GM23338 (cell line): ENCODE measurements at places on chromosomes 7 and 10. TPM values are rescaled to one million over a fixed set of nuclear protein-coding genes. Genes with fewer than 3 reads are reported as not detected.
A peak's percentile ranks its signal among the peaks of the same experiment; 100 is the strongest.

DNA sequence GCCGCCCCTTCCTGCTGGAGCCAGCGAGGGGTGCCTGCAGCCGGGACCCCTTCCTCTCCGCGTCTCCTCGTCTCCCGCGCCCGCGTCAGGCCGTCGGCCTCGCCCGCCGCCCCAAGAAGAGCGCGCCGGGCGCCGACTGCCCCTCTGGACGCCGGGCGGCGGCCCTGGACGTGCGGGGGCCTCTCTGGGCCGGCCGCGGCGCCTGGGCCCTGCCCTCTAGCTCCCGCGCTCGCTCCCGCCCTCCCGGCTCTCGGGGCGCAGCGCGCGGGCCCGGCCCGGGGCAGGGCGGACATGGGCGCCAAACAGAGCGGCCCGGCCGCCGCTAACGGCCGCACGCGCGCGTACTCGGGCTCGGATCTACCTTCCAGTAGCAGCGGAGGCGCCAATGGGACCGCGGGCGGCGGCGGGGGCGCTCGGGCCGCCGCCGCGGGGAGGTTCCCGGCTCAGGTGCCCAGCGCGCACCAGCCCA is 704 bp downstream of the ZNRF2 start:
- peak overlapping the region; percentile 65; the same call in 1 of the 2 replicates for H3K27ac ChIP-seq
- peaks cover 34% of the 10 kb centered on the region for H3K4me1 ChIP-seq
- H3K4me3 ChIP-seq, result peak overlapping the region; percentile 75
- no peaks in the 10 kb centered on the region for H3K36me3 ChIP-seq
- no peaks in the 10 kb centered on the region for H3K27me3 ChIP-seq

DNA sequence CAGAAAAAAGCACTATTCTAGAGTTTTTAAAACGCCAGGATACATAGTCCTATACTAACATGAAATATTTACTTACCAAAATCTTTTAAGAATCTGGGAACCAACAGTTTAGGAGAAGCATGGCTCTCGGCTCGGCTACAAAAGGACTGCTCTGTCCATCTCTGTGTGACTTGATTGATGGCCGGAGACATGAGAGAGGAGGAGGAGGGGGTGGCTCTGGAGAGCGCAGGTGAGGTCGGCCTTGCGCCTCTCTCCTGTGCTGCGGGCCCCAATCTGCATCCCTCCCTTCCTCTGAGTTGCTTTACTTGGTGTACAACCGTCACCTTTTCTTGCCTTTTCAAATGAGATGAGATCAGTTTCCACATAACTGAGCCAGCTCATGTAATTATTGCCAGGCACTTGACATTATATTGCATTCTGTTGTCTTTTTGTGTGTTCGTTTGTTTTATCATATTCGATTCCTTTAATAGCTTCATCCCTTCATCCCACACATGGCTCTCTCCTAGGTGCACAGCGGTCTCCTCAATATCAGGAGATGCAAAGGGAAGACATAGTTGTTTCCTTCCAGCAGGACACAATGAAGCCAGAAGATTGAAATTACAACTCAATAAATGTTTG is 87.8 kb upstream of the KLF6 start:
- H3K4me3 ChIP-seq, result no peak overlapping the region
- peaks cover 17% of the 10 kb centered on the region for H3K4me1 ChIP-seq
- no peaks in the 10 kb centered on the region for H3K27me3 ChIP-seq

DNA sequence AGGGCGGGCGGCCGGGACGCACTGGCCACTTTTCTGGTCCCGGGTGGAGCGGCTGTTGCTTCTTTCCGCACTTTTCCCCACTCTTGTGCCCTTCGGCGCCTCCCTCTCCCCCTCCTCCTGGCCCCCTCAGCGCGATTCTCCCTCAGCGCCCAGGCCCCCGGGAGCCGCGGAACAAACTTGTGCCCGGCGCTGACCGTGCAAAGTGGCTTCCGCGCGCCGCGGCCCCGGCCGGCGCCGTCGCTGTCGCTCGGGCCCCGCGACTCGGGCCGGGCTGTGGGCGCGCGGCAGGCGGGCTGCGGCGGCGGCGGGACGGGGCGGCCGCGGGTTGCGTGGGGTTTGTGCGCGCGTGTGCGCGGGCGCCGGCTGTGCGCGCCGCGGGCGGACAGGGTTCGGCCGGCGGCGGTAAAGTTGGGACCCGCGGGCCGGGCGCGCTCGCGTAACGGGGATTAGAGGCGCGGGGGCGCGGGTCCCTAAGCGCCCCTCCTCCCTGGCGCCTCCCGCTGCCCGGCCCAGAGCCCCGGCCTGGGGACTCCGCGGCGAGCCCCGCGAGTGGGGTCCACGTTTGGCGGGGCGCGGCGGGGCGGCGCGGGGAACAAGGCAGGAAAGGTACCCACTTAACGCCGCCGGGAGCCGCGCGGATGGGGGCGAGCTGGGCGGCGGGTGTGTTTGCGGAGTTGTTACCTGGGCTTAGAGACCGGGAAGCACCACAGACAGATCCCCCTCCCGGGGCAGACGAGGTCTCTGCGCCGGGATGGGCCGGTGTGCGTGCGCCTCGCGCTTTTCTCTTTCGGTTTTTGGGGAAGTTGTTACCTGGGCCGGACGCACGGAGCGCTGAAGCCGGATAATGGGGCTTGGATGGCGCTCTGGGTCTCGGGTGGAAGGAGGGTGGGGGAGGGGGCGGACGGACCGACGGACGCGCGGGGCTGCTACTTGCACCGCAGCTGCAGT is 860 bp downstream of the ZEB1 start:
- no peaks in the 10 kb centered on the region for H3K36me3 ChIP-seq
- no peak overlapping the region for H3K27ac ChIP-seq
- H3K27me3 ChIP-seq, result peaks cover 79% of the 10 kb centered on the region
- H3K4me1 ChIP-seq, result peaks cover 12% of the 10 kb centered on the region

DNA sequence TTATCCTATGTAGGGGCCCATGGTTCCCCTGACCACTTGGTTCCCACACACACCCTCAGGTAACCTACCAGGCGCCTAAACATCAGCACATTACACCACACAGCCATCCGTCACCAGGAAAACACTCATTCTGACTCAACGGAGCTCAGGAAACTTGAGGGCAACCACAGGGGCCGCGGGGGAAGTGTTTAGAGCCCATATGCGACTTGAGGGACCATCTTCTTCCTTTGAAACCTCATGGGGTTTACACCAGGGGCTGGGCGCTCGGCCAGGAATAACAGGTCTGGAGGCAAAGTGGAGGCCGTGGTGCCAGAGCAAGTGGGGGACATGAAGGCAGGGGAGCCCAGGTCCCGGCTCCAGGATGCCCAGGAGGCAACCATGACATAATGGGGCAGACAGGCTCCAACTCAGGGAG is 1.5 kb downstream of the STX1A start:
- no peak for DNase-seq
- no peak overlapping the region for H3K4me3 ChIP-seq
- no peaks in the 10 kb centered on the region; the same call in 1 of the 2 replicates for H3K4me1 ChIP-seq
- H3K27me3 ChIP-seq, result peaks cover 24% of the 10 kb centered on the region

DNA sequence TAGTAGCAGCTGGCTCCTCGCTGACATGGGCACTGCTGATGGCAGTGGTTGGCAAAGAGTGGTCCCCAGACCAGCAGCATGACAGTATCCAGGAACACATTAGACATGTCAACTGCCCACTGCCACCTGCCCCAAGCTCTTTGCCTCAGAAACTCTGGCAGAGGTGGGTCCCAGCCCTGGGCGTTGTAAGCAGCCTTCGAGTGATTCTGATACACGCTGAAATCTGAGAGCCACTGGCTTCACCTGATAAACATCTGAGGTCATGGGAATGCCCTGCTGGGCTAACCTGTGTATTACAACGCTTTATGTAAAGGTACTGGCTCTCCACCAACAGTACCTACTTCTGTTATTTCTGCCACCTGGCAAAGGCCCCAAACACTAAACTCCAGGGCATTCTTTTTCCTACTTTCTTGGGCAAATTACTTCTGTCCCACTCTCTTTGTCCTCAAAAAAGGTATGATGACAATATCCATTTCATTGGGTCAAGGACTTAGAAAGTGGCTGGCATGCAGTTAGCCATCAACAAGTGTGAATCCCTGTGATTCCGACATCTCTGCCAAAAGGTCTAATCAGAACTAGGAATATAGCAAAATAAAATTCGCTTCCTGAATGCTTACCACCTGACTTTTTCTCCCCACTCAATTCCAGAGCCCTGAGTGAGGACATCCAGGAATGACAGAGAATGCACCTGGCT is 9.2 kb downstream of the SGMS1 start:
- H3K36me3 ChIP-seq, result no peaks in the 10 kb centered on the region
- peak overlapping the region; percentile 33; the same call in 1 of the 2 replicates for H3K27ac ChIP-seq
- peaks cover 73% of the 10 kb centered on the region for H3K4me1 ChIP-seq
- H3K27me3 ChIP-seq, result no peaks in the 10 kb centered on the region
- DNase-seq, result peak; percentile 94

DNA sequence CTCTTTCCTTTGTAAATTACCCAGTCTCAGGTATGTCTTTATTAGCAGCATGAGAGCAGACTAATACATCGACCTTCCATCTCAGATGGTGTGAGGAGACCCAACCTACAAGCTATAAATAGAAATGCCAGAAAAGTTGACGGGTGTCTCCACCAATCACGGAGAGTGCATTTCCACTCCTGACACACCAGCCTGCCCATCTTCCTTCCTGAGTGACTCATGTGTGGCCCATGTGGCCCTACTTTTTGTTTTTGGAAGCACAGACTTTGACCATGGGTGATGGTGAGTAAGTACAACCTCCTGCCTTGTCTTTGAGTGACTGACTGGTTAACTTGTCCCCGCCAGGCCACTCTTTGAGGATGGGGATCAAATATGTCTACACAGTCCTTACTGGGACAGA is 147.0 kb downstream of the OAT start:
- no peaks in the 10 kb centered on the region for H3K36me3 ChIP-seq
- no peak for DNase-seq
- no peaks in the 10 kb centered on the region for H3K27me3 ChIP-seq

- no peak for DNase-seq
- H3K36me3 ChIP-seq, result no peaks in the 10 kb centered on the region
- no peaks in the 10 kb centered on the region for H3K27me3 ChIP-seq
- peaks cover 11% of the 10 kb centered on the region; the same call in 1 of the 2 replicates for H3K4me1 ChIP-seq
- no peak overlapping the region for H3K4me3 ChIP-seq
These were observed 30.1 kb downstream of the AFAP1L2 start for GRCh38 chr10:114374053-114374791.

UNCX gene
- total RNA-seq, result not detected in 2 replicates

LRRC61 gene
- total RNA-seq, result 67.6 and 75.2 TPM in 2 replicates

AFAP1L2 gene
- 6.5 and 7.3 TPM in 2 replicates for total RNA-seq
